NCI-H187 treated with DMSO at 0.1 percent for 48 hours (cell line): ENCODE measurements at places on chromosomes 5 and 9.

DNA sequence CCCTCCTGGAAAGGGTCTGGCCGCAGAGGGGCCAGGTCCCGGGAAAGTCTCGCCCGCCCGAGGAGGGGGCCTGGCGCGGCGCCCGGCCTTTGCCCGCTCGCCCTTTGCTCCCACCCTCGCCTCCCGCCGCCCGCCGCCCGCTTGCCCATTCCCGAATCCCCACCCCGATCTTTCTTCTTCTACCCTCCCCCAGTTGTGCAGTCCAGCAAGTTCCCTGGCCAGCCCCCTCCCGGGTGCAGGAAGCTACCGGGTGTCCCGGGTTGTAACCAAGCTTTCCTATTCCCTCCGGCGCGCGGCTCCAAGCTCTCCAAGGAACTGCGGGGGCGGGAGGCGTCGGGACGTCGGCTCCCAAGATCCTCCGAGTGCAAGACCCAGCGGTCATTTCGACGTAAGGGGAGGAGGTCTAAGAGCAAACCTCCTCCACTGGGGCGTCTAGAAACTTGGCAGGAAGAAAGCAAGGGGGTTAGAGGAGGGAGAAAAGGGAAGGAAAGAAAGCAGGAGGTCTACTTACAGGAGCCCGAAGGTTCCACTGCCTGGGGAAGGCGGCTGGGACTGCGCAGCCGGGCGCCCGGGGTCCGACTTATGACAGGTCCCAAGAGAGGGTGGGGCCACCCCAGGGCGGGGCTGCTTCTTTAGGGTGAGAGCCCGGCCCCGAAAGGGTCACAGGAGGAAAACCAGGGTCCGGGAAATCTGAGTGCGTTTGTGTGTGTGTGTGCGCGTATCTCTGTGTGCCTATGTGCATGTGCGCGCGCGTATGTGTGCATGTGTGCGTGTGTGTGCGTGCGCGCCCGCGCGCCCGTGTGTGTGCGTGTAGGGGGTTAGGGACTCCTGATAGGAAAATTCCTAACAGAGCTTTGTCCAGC, at the start of gene PTGR1:
Gene PTGR1, minus strand, starts transcription at position 556 of the 863 bp plus-strand sequence. CDS start 2,225 bp downstream, outside the sequence.
- DNase-seq: no peak

DNA sequence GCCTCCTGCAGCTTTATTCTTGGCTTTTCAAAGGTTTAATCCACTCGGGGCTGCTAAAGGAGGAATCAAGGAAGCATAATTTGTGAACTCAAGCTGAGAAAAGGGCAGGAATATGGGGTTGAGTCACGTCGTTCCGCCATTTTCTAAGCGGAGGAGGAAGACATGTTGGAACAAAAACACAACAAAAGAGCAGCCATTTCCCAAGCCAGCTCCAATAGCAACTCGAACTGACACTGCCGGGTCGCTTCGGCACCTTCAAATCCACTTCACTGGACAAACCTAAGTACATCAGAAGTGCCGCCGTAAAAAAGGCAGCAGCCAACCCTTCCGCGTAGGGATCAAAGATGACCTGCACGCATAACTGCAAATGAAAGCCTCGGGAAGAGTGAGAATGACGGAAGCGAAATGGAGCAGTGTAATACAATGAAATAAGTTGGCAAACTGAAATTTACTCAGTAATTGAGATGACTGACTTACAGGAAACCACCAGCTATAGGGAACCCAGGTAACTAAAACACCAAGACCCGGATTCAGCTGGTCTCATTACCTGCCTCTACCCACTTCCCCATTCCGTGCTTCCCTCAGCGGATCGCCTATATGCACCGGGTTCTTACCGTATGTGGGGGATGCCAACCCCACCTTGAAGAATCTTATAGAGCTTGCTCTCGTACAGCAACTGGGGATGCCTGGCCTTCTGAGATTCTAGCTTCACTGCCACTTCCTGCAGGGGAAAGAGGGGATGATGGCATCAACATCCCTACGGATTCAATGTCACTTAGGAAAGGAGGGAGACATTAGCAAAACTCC, 1.6 kb downstream of the CSNK1A1 start:
- DNase-seq: peak; percentile 24

DNA sequence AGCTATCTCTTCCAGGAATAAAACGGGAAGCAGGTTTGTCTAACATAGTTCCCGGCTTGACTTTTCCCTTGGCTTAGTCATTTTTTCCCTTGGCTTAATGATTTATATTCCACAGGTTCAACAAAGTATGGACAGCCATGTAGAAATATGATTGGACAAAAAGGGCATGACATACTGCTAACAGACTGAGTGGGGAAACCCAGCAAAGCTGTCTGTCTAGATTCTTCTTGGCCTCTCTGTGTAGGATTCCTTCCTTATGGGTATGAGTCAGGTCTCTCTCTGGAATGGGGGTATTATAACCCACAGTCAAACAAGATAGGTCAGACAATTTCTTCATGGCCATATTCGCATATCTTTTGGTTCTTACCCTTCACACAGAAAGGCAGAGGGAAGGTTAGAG, 5.7 kb upstream of the MTAP start:
- DNase-seq: no peak

DNA sequence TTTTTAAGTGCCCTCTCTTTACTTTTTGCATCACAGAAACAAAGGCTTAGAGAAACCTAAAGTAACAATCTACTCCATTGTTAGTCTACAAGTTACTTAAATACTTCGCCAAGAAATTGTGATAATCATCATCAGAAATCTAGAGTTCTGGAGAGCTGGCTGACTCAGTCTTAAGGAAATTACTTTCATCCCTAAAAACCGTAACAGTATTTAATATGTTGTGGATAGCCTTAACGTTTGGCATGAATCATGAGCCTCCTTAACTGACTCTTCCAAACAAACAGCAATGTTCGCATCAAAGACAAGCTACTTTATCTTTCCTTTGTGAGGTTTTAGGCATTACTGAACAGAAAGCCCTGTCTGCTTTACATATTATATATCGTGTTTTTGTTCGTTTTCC, 128.7 kb downstream of the NIPBL start:
- no peak for DNase-seq

DNA sequence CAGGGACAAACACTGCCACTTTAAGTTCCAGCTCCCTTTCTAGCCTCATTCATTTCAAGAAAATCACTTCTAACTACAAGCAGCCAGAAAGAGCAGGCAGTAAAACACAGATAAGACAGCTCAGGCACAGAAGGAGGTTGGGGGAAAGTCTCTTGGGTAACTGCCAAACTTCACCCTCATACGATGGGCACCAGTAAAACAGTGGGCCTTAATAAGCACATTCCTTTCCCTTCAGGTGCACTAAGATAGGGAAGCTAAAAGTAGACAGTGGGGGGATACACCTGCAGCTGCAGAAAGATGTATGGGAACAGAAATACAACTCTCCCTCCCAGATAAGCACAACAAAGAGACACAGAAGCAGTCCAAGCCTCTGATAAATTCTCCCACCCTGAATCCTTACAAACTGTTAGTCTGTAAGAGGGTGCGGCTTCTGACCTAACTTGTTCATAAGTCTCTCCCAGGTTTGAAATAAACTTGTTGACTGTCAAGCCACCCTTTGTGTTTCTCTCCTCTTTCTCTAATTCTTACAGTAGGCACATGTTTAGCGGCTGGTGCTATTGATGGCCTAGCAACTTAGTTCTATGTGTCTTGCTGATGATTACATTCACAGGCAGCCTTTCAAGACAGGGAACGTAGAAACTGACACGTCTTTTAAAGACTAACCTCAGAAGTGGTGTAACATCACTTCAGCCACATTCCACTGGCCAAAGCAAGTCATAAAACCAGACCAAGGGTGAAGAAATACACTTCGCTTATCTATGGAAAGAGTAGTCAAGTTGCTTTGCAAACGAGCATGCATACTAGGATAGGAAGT, 6.8 kb upstream of the CKS2 start:
- DNase-seq: no peak

GRCh38 chr5:130323804-130324454, 419.7 kb downstream of the CHSY3 start:
- DNase-seq: no peak

GRCh38 chr5:179820127-179820482, 600 bp upstream of the SQSTM1 start:
- DNase-seq: no peak

DNA sequence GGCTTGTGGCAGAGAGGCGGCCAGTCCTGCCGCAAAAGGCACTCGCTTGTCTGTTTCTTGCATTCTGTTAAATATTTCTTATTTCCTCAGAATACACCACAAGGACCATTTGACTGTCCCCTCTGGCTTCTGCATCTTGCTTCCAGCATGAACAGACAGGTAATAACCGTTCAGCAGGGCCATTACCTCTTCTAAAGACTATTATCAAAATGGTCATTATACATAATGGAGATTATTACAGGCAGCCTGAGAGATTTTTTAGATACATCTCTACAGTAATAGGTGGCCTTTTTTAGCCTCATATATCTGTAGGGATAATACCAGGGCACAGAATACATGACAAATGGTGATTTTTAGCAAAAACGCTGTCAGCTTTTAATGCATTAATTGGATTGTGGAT, 382.0 kb downstream of the PSAT1 start:
- no peak for DNase-seq

- DNase-seq: no peak
Measured at GRCh38 chr9:83937861-83938455, 16.7 kb upstream of the KIF27 start.

GRCh38 chr5:138490648-138491283, 25.5 kb downstream of the EGR1 start:
- no peak for DNase-seq

GRCh38 chr9:69132361-69132760, 41.7 kb upstream of the TJP2 start:
- no peak for DNase-seq

DNA sequence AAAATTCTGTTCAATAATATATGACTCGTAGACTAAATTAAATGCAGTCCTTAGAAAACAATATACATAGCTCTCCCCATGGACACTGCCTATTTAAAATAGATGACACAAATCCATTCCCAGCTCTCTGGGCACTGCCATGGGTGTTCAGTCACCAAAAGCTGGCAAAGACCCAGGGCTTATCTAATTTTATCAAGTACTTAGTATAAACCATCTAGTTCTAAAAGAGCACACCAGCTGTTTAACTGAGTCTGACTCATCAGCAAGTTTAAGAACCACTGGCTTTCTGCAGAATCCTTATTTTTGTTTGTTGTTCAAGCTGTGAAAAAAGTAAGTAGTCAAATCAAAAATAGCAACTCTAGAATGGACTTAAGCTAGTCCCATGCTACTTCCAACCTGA, 107.6 kb downstream of the PLPP1 start:
- no peak for DNase-seq

- DNase-seq: no peak
Measured at GRCh38 chr9:78357165-78357873, 60.4 kb downstream of the PSAT1 start.

DNA sequence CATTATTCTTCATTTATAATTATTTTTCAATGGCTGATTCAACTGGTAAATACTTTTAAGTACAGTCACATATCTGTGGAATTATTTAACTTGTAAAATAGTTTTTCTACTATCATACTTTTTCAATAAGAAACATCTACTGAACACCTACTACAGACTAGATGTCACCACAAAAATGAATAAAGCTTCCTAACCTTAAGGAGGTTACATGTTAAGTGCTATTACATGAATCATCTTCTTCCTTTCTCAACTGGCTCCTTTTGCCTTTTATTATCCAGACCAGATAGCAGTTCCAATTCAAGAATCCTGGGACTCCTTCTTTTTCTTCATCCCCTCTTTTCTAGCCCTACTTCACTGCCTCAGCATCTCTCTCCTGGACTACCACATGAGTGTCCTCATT, 4.7 kb downstream of the PGGT1B start:
- DNase-seq: no peak

DNA sequence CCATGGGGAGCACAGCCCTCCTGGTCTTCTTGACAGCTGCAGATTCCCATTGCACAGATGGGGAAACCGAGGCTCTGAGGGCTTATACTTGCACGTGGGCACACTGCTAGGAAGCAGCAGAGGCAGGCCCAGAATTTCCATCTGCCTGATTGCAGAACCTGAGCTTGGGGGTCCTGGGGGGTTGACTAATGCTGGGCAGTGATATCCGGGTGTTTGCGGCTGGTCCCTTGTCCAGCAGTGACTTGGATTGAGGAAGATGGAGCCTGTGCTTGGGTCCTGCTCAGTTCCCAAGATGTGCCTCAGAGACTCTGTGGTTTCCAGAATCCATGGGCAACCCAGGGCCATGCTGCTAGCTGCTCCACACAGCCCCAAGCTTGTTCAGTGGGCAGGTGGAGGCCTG, 91.2 kb downstream of the PHF2 start:
- DNase-seq: no peak
